Renal pelvis (tissue), 12 donors: ENCODE measurements at places on chromosomes 6 and 20. TPM values are rescaled to one million over a fixed set of nuclear protein-coding genes. Genes with fewer than 3 reads are reported as not detected.

DNA sequence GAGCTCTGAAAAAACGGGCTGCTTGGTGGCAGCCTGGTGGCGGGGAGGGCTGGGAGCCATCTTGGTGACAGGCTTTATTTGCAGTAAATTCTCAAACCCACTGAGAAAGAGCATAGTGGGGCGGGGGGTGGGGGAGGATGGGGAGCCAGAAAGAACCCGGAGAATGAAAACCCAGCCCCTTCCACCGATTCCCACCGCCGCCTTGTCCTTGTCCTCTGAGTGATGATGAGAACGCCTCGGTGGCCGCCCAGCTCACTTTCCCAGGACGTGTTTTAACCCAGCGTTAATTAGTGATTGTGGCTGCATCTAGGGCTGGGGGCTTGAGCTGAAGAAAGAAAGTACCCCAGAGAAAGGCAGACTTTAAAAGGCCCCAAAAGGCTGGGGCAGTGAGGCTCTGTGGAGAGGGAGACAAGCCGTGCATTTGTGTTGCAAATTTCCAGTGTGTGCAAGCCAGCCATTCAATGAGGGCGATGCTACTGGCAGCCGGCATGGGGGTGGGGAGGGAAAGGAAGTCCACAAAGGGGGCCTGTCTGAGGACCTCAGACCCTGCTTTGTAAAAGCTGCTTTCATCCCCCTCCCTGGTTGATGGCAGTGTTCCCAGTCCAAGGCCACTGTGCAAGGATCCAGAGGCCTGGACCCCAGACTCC, 6.2 kb upstream of the GHRH start:
- DNase-seq = no peak

Gene C20orf144
- polyA plus RNA-seq = 0.26 TPM

Gene TCF21
- polyA plus RNA-seq = 237 TPM

DNA sequence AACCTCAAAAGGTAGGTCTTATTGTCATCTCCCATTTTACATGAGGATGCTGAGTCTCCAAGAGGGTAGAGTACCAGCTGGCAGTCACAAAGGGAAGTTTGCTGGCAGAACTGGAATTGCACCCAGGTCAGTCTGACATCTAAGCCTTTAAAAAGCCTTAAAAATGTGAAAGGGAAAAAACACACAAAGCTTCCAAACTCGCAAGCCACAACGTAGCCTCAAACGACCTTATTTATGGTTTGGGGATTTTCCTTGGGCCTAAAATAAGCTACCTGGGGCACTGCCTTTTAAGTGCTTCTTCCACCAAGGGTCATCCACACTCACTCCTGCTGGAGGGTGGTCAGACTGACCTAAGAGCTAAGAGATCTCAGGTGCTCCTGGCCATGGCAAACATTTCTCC, 2.1 kb downstream of the MBOAT1 start:
- DNase-seq = no peak

GRCh38 chr20:4550740-4551139, 171.0 kb upstream of the PRND start:
- no peak for DNase-seq

GRCh38 chr6:139591075-139591865, 216.8 kb upstream of the CITED2 start:
- DNase-seq = no peak

DNA sequence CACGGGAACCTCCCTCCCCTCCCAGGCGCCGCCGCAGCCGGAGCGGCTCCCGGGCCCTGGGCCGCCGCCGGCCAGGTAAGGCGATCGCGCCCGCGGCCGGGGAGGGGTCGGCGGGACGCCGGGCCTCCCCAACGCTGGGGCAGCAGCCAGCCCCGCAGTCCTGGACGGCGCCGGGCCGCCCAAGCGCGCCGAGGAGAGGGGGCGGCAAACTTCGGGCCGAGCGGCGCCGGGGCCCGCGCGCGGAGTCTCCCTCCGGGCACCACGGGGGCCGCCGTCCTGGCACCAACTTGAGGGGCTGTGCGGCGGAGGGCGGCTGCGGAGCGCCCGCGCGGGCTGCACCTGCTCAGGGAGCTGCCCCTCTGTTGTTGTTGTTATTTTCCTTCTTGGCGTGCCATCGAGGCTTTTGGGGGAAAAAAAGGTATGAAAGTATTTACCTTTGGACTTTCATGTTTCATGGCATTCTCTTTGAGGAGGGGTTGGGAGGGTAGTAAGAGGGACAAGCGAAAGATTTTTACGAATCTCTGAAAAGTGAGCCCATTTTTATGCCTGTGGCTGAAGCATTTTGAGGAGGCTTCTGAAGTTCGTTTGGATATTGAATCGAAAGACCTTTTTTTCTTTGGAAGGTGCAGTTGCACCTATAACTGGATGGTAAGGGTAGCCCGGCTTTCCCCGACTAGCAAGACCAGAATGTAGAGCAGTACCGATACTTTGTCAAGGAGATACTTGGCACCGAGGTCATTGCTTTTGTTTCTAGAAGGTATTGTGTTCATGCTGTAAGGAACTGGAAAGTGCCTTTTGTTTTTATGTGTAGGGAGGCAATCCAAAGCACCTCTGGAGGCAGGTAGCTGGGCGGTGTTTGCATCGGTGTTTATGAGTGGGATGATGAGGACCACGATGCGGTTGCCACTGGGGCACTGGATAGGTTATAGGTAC, at the start of gene RNF182:
Gene RNF182, plus strand, starts transcription at position 4 of the 933 bp plus-strand sequence. CDS start 52,168 bp downstream, outside the sequence.
- peak; percentile 14 for DNase-seq

GRCh38 chr6:44674226-44675155, 287.0 kb downstream of the CDC5L start:
- DNase-seq = no peak

DNA sequence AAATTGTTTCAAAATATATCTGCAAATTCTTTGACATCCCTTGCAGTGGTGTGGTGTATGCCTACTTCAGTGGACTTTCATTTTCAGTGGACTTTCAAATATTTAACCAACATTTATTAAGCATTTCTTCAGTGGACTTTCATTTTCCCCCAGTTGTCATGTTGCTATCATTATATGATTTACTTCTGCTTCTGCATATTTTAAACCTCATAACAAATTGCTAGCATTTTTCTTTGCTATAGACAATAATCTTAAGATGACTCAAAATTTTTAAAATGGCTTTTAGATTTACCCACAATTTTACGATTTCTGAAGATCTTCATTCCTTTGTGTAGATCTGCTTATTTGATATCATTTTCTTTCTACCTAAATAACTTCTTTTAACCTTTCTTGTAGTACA, 592.7 kb upstream of the SLC35B3 start:
- DNase-seq = no peak

Gene XKR7
- 0.43 TPM for polyA plus RNA-seq

Gene BMP7
- polyA plus RNA-seq = 91.0 TPM

- DNase-seq = no peak
These were observed 37.6 kb upstream of the EPB41L1 start for GRCh38 chr20:36116807-36117441.

DNA sequence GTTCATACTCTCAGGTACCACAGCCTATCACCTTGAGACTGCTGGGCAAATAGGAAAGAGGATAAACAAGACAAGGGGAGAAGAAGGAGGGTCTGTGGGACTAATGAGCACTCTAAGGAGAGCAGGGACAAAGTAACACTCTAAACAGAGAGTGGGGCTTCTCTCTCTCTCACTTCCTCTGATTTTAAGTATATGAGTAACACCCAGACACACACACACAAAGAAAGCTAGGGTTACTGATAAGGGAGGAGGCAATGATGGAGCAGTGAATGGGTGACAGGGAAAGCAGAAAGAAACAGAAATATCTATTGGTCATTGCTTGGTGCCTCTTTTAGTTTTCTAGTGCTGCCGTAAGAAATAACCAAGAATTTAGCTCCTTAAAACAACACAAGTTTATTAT, 96.2 kb upstream of the RNF217 start:
- no peak for DNase-seq

Gene SLC32A1
- polyA plus RNA-seq = 2.1 TPM

DNA sequence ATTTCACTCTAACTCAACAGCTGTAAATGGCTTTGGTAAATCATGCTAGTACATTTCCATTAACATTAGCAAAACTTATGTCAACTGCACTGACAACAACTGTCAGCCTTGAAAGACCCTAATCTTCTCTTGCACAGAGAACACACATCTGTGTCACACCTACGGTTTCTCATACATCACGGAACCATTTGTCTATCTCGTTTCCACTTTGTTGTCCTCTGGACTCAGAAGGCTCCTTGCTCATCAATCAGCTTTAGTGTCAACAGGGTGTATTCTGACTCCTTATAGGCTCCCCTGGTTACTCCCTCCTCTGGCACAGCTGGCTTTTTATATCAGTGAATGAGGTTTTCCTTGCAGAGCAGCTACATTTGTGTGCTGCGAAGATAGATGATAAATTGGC, 49.3 kb downstream of the CD83 start:
- DNase-seq = peak; percentile 39

Gene COL21A1
- 105 TPM for polyA plus RNA-seq

GRCh38 chr20:38714308-38714707, 10.0 kb upstream of the SLC32A1 start:
- DNase-seq = no peak

DNA sequence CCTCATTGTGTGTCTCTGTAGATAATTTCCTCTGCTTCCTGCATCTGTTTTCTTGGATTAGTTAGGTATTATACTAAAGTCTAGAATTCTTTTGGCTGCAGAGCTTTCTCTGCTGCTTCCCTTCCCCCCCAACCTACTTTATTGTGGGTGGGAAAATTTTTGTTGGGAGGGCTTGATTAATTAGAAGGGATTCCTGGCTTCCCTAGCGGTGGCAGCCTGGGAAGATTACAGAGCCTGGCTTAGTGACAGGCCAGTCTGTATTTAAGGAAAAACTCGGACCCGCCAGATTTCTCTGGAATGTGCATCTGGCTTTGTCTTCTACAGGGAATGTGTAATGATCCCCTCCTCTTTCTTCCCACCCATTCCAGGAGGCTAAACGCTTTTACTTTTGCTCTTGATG, 31.2 kb downstream of the SLX4IP start:
- DNase-seq = no peak

Gene RPP21
- polyA plus RNA-seq = 38.5 TPM

DNA sequence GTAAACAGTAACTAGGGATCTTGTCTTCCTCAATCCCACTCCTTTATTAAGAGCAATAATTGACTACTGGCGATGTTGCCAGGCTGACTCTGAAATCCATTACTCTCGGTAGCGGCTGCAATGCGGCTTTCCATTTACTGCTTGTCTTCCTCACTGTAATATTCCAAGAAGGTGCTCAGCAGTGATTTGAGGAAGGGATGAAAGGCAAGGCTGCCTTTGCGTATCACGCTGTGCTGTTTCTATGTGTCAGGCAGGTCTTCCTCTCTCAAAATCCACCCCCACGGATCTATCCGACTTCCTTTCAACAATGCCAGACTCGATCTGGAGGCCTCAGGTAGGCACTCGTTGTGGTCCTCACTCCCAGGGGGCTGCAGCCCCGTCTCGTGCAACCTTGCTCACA, 261.4 kb upstream of the CDH4 start:
- DNase-seq = no peak

DNA sequence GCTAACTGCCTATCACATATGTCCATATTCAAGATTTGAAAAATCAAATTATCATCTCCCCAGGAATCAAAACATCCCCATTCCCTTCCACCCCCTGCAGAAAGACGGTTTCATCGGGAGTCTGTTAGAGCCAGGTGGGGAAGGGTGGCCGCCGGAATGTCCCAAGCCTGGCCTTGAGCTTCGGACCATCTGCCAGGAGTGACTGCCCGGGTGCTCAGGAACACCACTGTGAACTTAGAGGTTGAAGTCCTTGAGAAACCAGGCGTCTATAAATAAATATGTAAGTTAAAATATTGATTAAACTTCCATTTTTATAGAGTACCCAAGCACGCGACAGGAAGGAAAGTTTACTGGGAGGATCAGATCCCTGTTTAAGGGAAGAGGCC, 250.8 kb downstream of the DLL1 start:
- no peak for DNase-seq

DNA sequence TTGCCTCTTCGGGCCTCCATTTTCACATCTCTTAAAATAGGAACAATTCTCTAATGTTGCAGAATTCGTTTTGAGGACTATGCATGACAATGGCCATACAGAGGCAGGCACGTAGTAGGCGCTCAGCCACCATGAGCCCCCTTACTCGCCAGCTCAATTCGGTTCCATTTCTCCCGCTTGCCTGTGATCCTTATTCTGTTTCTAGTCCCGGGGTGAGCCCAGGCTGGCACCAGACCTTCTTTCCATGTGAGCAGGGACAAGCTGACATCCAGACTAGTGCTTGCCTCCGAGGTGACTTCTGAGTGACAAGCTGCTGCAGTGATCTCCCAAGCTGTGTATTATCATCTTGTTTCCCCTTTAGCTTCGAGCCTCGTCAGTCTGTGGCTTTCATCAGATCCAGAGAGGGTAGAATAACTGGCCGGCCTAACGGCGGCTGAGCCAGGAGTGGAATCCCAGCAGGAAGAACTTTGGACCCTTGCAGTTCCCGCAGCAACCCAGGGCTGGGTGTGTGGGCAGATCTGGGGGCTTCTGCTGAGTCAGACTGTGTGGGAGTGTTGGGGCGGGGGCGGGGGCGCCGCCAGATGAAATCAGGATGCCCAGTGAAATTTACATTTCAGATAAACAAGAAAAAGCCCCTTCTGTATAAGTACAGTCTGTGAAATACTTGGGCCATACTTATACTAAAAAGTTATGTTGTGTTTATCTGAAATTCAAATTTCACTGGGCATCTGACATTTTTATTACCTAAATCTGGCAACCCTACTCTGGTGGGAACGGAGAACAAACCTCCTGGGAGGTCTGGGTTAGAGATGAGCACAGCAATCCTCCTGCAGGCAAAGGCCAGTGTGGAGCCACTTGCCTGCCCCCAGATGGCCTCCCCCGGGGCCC, 10.9 kb downstream of the BANF2 start:
- DNase-seq = peak; percentile 62

DNA sequence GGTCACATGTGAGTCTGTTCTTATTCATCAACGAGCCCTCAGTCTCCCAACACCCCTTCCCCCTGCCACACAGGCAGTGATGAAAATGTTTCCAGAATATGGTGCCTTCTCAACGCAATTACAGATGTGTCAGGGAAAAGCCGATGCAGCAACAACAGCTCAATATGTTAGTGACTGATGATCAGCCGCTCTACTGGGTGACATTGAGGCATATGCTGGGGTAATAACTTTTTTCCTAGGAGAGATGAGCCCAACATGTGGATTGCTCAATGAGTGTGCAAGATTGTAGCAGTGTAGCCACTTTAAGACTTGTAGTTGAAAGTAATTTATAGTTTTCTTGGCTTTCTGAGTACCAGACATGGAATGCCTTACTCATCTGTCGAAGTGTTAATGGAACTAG, 49.4 kb downstream of the DTD1 start:
- DNase-seq = no peak

- no peak for DNase-seq
These were observed 48.9 kb upstream of the ENPP5 start for GRCh38 chr6:46219661-46220060.

DNA sequence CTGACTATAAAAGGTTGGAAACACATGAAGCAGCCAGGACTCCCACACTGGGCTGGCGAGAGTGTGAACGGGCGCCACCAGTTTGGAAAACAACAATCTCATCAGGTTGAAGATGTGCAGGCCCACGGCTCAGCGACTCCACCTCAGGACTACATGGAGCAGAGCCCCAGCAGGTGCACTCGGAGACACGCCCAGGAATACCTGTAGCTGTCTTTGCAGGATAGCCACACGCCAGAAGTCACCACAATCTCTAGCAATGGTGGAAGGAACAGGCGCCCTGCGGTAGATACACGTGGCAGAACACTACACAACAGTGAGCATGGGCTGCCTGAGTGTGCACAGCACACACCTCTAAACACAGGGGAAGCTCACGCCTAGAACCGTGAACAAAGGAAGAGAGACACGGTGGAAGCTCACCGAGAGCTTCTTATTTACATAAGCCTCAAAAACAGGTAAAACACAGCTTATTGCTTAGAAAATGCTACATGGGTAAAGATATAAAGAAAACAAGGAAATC, 28.7 kb upstream of the RPS6KA2 start:
- no peak for DNase-seq
